Pancreas (tissue), 10 donors: ENCODE measurements at places on chromosomes 11 and 22. TPM values are rescaled to one million over a fixed set of nuclear protein-coding genes. Genes with fewer than 3 reads are reported as not detected.

Gene TRIM48
- not detected for total RNA-seq

DNA sequence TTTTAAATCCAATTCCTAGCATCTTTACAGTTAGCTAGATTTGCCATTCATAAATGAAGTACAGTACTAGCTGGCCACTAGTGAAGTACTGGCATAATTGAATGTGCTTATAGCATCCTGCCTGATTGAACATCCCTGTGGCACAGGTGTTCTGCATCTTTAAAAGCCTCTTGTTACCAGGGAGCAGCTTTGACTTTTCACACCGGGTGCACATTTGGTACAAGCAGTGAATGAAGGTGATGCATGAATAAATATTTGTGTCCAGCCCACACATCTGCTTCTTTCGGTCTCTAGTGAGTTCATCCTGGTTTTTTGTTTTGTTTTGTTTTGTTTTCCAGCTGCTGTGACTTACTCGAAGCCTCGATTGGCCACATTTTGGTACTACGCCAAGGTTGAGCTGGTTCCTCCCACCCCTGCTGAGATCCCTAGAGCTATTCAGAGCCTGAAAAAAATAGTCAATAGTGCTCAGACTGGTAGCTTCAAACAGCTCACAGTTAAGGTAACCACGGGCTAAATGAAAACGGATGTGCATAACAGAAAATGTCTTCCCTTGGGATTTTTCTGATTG lies 5.3 kb downstream of the ATP5MG start:
- no peak for DNase-seq
- H3K4me3 ChIP-seq: no peak overlapping the region
- peaks cover 9% of the 10 kb centered on the region for H3K4me1 ChIP-seq
- H3K27me3 ChIP-seq: no peaks in the 10 kb centered on the region
- H3K36me3 ChIP-seq: no peaks in the 10 kb centered on the region

DNA sequence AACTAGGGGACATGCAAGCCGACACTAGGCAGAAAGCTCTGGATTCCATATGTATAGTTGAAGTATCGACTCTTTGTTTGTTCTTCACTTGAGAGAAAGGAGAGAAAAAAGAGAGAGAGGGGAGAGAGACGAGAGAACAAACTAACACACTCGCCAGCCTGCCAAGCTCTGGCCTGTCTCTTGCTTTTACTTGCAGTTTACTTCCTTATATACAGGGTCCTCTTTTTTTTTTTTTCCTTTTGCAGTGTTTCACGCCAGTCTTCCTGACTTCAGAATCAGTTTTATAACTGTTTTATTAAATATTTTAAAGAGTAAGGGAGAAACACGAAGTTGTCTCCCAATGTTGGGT lies 19.9 kb downstream of the TEAD1 start:
- H3K36me3 ChIP-seq: no peaks in the 10 kb centered on the region
- H3K4me1 ChIP-seq: peaks cover 39% of the 10 kb centered on the region
- H3K27ac ChIP-seq: peak overlapping the region; percentile 88
- DNase-seq: no peak
- H3K4me3 ChIP-seq: no peak overlapping the region

Gene ASCC2
- total RNA-seq: 28.3 TPM

DNA sequence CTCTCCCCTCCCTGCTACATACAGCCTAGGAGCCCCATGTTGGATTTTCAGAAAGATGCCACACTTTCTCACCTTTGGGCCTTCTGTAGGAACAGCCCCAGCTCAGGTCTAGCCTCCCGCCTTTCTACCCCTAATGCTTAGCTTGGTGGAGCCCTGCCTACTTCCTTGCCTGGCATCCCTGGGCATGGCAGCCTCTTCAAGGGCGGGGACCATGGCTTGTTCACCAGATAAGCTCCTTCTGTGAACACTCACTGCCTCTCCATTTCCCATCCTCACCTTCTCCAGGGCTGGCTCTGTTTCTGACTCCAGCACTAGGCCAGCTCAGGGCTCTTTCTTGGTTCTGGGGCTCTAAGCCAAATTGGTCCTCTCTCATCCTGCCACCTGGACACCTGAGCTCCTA lies 1.4 kb downstream of the SEPTIN3 start:
- H3K27ac ChIP-seq: no peak overlapping the region
- H3K27me3 ChIP-seq: no peaks in the 10 kb centered on the region
- no peak overlapping the region for H3K4me3 ChIP-seq
- DNase-seq: no peak

DNA sequence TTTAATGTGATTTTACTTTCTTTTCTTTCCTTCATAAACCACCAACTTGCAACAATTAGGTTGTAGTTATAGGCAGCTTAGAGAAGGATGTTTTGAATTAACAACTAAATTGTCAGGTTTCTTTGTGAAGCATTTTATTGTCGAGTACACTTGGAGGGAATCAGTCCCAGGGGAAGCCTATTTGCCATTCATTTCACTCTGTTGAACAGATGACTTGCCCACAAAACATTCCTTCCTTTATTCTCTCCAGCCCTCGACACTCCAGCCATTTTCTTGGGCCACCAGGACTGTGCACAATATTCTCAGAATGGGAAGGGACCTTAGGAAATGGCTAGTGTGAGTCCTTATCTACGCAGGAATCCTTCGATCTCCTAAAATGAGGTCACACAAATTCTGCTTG lies 620.6 kb downstream of the SOX6 start:
- H3K4me3 ChIP-seq: no peak overlapping the region
- no peak for DNase-seq
- H3K4me1 ChIP-seq: no peaks in the 10 kb centered on the region
- H3K36me3 ChIP-seq: no peaks in the 10 kb centered on the region

Gene SLC22A8
- not detected for total RNA-seq

DNA sequence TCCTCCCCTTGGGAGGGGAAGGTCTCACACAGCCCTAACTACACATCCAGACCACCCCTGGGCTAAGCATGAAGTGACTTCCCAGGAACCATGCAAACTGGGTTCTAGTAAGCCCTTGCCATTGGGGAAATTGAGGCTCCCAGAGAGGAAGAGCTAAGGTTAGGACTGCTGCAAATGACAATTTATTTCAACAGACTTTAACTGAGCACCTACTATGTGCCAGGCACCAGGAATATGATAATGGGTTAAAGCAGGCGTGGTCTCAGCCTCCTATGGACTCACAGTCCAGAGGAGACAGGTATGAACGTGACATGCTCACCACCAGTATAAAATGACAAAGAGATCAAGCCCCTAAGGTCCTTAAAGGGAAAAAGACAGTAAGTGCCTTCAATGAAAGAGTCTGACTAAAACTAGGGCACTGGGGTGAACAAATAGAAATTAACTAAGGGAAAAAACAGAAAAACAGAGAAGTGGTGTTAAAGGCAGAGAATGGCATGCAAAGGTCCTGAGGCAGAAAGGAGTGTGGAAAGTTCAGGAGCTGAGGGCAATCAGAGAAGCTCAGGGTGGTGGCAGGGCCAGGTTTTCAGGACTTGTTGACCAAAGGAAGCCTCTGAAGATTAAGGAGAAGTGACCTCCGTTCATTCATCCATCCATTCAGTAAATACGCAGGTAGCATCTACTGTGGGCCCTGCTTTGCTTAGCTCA lies 14.4 kb upstream of the MN1 start:
- no peaks in the 10 kb centered on the region for H3K36me3 ChIP-seq
- H3K27me3 ChIP-seq: no peaks in the 10 kb centered on the region
- H3K4me3 ChIP-seq: no peak overlapping the region
- H3K27ac ChIP-seq: no peak overlapping the region

Gene FAM89B
- 30.8 TPM for total RNA-seq

Gene ARHGEF12
- total RNA-seq: 37.5 TPM

Gene DCDC1
- 0.63 TPM for total RNA-seq

DNA sequence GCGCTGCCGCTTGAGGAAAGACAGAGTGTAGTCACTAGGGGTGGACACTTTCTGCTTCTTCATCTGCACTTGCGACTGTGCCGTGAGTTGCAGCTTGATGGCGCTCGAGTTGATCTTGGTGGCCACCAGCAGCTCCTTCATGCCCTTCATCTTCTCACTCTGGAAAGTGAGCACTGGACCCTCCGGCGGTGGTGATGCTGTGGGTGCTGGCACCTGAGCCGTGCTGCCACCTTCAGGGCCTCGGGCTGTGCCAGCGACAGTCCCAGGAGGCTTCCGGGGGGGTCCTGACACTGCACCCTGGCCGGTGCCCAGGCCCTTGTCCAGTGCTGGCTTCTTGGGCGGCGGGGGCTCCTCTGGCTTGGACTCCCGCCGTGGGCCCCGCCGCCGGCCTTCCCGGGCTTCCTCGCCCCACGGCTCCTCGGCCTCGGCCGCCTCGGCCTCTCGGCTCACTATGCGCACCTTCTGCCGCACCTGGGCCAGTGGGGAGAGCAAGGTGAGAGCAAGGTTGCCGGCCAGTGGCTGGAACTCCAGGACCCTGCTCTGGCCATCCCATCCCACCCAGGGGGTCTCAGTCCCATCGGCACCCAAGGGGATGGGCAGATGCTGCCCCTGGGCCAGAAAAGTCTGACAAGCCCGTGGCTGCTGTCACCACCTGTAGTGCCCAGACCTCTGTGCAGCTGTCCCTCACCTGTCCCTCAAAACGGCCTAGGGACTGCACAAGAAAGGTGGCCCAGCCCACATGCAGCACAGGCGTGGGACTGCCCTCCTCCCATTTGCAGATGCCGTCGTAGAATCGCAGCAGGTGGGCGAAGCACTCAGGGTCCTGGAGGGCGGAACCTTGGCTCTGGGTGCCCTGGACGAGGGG lies 1.6 kb upstream of the MAP4K2 start:
- no peak for DNase-seq
- H3K27ac ChIP-seq: no peak overlapping the region
- H3K4me1 ChIP-seq: peaks cover 7% of the 10 kb centered on the region
- H3K36me3 ChIP-seq: peaks cover 3% of the 10 kb centered on the region

DNA sequence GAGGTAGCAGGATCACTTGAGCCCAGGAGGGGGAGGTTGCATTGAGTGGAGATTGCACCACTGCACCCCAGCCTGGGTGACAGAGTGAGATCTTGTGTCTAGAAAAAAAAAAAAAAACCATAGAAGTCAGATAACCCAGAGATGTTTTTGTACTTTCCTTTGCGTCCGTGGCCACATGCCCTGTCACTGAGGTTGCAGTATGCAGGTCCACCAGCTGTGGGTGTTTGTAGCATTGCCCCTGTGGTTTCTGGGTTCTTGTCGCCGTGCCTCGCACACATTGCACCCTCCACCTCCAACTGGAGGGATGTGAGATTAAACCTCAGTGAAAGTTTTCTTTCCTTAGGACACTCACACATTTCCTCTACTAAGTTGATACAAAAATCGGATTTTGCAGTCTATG lies 70.3 kb downstream of the TNRC6B start:
- no peak overlapping the region for H3K4me3 ChIP-seq
- no peak for DNase-seq
- no peak overlapping the region for H3K27ac ChIP-seq
- peaks cover 7% of the 10 kb centered on the region for H3K4me1 ChIP-seq
- no peaks in the 10 kb centered on the region for H3K36me3 ChIP-seq

DNA sequence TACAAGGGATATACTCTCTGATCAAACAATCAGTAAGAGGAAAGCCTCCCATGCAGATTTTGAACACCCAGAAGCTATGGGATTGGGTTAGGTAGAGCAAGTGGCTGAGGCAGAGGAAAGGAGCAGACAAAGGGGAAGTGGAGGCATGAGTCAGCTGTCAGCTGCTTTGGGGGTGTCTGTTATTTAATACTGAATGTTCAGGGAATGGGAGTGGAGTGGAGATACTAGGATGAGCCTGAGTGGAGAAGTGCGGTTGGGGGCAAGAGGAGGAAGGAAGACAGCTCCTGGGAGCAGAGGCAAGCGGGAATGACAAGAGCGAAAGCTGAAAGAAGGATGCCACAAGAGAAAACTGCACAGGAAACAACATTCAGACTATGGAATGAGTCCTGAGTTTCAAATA lies 22.7 kb upstream of the TMPRSS5 start:
- H3K36me3 ChIP-seq: no peaks in the 10 kb centered on the region
- H3K4me3 ChIP-seq: no peak overlapping the region
- DNase-seq: no peak
- no peak overlapping the region for H3K27ac ChIP-seq
- H3K27me3 ChIP-seq: no peaks in the 10 kb centered on the region
- no peaks in the 10 kb centered on the region for H3K4me1 ChIP-seq

GRCh38 chr22:49971232-49972162 lies 10.9 kb downstream of the PIM3 start:
- DNase-seq: peak; percentile 76
- H3K27ac ChIP-seq: peak overlapping the region; percentile 44
- peak overlapping the region; percentile 3 for H3K4me3 ChIP-seq
- peaks cover 20% of the 10 kb centered on the region for H3K4me1 ChIP-seq
- H3K36me3 ChIP-seq: no peaks in the 10 kb centered on the region

Gene MOV10L1
- total RNA-seq: not detected

- no peak for DNase-seq
- H3K4me3 ChIP-seq: no peak overlapping the region
- no peaks in the 10 kb centered on the region for H3K27me3 ChIP-seq
- H3K4me1 ChIP-seq: no peaks in the 10 kb centered on the region
- no peaks in the 10 kb centered on the region for H3K36me3 ChIP-seq
Observed at GRCh38 chr11:111063726-111064517, 181.6 kb upstream of the POU2AF2 start.

Gene NUP160
- 20.2 TPM for total RNA-seq

DNA sequence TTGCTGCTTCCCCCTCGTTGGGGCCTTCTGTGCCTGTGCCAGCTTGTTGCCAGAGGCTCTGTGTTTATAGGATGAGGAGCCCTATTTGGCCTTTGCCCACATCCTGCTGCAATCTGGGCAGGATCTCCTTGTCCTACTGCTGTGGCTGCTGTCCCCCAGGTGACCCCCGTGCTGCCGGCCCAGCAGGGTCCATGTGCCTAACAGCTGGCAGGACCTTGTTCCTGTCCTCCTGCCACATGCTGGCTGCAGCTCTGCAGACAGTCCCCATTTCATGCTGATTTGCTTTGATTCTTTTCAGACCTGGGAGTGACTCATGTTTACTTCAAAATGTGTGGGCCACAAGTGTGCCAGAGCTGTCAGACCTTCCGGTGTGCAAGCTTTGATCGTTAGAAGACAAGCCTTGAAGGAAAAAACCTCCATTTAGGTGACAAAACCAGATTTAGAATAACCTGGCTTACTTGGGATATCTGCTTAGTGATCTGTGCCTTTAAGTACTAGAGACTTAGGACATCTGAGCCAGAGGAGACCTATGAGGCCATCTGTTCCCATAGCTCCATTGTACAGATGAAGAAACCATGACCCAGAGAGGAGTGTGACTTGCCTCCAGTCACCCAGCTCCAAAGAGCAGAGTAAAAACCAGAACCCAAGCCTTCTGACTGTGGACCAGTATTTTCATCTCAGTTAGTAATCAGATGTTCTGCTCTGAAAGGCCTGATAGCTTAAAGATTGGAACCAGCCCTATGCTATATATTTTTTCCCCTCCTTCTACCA lies 11.1 kb downstream of the NAV2 start:
- H3K4me1 ChIP-seq: no peaks in the 10 kb centered on the region
- no peak overlapping the region for H3K27ac ChIP-seq
- DNase-seq: no peak
- no peaks in the 10 kb centered on the region for H3K27me3 ChIP-seq

DNA sequence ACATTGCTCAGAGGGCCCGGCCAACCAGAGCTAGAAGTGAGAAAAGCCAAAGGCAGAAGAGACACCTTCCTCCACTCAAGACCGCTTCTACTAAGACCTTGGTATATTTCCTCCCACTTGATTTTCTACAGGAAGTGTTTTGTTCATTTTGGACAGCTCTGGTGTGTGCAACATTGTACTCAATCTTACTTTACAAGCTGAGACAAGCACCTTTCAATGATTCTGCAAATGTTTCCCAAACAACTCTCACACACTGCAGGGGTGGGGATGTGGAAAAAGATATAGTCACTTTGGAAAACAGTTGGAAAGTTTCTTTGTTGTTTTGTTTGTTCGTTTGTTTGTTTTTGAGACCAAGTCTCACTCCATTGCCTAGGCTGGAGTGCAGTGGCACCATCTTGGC lies 15.7 kb downstream of the MYO18B start:
- no peak overlapping the region for H3K27ac ChIP-seq
- H3K4me3 ChIP-seq: no peak overlapping the region
- H3K36me3 ChIP-seq: no peaks in the 10 kb centered on the region
- no peaks in the 10 kb centered on the region for H3K4me1 ChIP-seq
- no peak for DNase-seq
- no peaks in the 10 kb centered on the region for H3K27me3 ChIP-seq

Gene DRD4
- total RNA-seq: 0.79 TPM
